ENCODE measurements at places on chromosomes 1 and 21.
A peak's percentile ranks its signal among the peaks of the same experiment; 100 is the strongest.

DNA sequence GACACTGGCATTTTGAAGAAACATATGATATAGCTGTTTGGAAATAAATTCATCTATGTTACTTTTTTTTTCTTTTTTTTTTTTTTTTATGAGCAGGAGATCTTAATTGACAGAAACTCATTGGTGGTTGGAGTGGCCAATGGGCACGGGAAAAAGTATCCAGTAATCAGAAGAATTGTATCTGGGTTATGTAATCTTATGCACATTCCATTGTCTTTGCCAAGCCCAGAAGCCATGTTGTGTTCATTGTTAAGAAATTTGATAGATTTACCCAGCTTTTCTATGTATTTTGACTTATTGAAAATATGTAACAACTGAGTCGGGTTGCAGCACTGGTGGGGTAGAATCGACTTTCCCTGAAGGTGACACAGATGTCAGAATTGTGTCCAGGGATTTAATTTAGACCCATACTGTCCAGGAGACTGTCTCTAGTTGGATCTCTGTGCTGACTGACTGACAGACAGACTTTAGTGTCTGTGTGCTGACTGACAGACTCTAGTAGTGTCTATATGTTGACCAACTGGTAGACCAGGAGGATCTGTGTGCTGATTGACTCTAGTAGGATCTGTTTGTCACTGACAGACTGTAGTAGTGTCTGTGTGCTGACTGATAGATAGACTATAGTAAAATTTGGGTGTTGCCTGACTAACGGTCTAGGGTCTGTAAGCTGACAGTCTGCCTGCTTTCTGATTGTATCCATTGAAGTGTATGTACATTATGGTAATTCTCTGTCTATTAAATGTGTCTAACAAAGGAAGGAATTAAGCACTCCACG, 12.3 kb upstream of the C4BPB start:
- DNase-seq, result no peak

GRCh38 chr21:38351961-38352521, 95.2 kb downstream of the KCNJ15 start:
- DNase-seq, result peak; percentile 17

DNA sequence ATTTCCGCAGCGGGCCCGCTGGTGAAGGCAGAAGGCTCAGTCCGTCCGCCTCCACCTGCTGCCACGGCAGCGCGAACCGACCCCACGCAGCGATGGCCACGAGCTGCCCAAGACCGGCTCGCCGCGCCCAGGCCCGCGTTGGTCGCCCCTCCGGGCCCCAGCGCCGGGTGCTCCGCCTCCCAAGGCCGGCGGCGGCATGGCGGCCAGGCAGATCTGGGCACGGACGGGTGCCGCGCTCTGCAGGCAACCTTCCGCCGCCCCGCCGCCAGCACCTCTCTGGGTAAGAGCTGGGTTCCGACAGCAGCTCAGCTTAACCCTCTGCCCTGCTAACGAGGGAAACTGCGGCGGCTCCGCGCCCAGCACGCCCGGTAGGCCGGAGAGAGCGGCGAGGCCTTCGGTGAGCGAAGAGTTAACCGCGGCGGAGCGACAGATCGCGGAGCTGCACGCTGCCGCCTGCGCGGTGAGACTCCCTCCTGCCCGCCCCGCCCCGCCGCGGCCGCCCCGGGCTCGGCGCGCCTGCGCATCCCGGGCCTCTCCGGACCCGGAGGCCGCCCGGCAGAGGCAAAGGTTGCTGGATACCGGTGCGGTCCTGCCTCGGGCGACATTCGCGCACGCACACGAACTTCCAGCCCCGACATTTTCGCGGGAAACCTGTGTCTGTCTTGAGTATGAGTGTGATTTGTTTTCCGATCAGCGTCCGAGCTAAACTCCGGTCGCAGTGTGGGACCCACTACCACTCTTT, at the start of gene C1orf53:
Gene C1orf53, plus strand, starts transcription at position 177 of the 742 bp plus-strand sequence. Its CDS starts 20 bp downstream, at position 197.
- peak; percentile 38 for DNase-seq

DNA sequence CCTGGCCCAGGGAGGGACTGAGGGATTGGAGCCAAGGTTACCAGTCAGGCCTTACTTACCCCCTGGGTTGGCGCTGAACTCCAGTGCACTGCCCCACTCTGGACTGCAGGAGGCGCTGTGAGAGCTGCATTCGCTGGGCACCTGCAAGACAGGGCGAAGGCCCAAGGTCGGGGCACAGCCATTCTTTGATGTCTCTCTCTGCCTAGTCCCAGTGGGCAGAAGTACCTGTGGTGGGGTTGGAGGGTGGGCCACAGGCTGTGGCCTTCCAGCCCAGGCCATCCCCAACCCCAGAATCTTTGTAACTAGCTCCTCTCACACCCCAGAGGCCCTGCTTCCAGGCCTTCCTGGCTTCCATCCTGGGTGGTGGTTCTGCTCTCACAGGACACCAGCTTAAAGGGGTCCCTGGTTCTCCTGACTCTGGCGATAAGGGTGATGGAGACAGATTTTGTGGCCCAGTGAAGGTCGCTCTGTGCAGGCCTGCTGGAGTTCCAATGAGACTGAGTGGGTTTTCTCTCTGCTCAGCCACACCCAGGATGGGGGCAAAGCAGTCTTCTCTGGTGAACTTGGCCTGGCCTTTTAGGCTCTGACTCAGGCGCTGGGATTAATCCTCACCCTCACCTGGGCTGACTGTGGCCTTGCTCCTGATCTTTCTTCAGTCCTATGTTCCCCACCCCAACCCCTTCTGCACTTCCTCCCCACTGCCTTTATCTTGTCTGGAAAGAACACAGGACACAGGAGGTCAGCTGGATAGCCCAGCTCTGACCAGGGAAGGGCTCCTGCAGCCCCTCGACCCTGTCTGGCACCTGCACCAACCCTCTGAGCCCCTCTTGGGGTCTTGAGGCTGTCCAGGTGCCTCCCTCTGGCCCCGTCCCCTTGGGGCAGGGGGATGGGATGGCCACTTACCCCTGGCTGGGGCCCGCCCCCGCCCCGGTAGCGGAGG, 954 bp downstream of the MYOG start:
- DNase-seq, result no peak

- DNase-seq, result no peak
These were observed 82.1 kb downstream of the KCND3 start for GRCh38 chr1:111907321-111907720.

DNA sequence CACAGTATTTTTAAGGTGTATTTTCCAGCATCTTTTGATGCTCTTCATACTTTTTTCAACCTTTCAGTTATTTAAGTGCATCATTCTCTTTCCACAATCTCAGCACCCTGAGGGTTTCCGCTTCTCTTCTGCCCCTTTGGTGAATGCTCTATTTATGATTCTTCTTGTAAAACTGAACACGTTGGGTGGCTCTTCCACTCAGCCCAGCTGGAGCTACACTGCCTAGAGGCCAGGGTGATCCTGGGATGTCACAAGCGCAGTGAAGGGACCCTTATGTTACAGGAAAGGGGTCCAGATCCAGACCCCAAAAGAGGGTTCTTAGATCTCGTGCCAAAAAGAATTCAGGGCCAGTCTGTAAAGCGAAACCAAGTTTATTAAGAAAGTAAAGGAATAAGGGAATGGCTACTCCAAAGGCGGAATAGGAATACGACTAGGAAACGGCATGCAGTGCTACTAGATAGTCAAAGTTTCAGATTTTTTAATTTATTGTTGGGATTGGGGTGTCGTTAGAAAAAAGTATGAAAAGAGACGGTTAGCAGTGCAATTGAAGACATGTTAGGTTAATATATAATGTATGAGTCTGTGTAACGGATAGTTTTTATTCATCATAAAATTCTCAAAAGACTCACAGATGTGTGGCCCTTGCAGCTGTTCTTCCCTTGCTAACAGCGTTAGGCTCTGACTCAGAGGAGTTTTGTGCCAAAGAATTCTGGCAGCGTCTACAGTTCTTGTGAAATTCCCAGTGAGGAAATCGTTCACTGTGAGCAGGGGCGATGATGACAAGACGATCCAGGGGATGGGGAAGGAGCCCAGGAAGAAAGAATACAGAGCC, 14.4 kb upstream of the ERVH48-1 start:
- DNase-seq, result no peak

- no peak for DNase-seq
These were observed 20.6 kb downstream of the ABL2 start for GRCh38 chr1:179208681-179209477.

GRCh38 chr1:172203135-172203823, 217.2 kb upstream of the C1orf105 start:
- DNase-seq, result no peak

- no peak for DNase-seq
These were observed 28.0 kb downstream of the TAF5L start for GRCh38 chr1:229597877-229598276.

DNA sequence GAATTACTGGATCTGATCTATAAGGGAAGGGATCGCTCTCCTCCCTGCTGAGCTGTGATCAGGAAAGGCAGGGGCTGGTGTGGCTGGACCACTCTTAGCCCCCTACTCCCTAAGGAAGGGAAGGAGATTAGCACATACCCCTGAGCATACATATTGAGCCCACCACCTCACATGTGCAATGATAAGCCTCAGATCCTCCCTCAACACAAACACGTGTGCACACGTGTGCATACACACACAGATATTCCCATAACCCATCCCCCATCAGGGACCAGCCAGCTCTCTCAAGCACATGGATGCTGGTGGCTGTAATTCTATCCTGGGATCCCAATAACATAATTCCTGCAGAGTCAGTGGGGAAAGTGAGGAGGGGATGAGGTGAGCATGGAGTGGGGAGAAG, 21.2 kb downstream of the SYT2 start:
- no peak for DNase-seq

- DNase-seq, result no peak
These were observed 168.1 kb upstream of the SNX7 start for GRCh38 chr1:98493469-98493868.

DNA sequence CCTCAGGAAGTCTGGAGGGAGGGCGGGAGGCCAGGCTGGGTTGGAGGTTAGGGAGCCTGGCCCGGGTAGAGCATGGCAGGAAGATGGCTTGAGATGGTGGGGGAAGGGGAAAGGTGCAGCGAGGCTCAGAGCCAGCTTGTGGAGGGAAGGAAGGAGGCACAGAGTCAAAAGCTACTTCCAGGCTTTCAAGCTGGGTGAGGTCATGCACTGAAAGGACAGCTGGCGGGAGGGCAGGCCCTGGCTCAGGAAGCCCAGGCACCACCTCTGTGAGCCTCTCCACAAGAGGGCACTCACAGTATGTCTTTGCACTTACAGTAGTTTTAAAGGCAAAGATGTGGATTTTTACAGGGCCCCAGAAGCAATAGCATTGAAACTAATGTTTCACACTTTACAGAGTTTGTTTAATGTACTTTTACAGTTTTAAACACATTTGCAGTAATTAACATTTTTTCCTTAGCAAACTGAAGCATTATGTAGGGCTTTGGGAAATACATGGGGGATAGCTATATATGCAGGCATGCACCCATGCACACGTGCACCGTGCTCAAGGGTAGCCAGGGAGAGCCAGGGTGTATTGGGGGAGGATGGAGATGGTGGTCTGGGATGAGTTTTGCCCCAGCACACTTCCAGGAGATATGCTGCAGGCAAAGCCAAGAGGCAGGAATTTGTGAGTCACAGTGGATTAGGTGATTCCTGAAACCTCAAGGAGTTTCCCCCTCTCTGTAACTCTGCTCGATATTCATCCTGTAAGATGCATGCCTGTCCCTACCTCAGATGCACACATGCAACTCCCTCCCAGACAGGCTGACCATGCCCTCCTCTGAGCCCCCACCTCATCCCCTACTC, 6.1 kb upstream of the ADAM15 start:
- DNase-seq, result no peak

DNA sequence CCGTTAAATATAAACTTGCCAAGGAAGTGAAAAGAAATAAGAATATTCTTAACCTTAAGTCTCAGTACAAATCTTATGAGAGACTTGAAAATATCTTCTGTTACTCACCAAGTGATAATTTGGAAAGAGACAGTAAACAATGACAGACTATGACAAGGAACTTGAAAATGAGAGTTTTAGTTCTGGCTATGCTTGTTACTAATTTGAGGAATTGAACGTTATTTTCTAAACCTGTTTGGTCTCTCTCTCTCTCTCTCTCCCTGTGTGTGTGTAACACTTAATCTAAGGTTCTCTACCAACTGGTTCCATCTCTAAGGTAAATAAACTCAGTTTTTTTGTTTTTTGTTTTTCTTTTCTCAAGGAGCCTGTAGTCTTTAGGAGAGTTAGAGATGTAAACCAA, 161.8 kb downstream of the AMY1C start:
- no peak for DNase-seq

DNA sequence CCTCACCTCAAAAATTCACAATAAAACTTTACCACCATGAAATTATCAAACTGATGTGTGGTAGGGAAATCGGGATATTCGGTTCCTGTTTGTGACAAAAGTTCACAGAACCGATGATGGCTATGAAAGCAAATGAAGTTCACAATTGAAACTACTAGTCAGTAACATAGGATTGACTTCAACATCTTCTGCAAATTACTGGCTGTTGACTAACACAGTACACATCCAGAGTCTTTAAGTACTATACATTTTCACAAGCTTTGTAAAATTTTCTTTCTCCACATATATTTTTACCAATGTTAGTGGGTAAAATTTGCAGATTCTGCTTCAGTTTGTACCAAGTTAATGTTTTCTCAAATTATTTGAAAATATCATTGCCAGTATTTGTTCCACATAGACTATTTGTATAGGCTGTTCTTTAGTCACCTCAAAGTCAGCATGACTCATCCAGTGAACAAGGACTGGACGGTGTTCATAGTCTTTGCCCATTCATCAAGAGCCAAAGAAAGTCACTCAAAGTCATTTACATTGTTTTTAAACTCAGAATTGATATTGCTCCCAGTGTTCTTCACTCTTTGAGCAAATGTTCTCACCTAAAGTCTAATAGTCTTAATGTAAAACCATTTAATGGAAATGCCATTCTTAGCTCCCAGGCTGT, 213.4 kb downstream of the USP25 start:
- DNase-seq, result no peak

DNA sequence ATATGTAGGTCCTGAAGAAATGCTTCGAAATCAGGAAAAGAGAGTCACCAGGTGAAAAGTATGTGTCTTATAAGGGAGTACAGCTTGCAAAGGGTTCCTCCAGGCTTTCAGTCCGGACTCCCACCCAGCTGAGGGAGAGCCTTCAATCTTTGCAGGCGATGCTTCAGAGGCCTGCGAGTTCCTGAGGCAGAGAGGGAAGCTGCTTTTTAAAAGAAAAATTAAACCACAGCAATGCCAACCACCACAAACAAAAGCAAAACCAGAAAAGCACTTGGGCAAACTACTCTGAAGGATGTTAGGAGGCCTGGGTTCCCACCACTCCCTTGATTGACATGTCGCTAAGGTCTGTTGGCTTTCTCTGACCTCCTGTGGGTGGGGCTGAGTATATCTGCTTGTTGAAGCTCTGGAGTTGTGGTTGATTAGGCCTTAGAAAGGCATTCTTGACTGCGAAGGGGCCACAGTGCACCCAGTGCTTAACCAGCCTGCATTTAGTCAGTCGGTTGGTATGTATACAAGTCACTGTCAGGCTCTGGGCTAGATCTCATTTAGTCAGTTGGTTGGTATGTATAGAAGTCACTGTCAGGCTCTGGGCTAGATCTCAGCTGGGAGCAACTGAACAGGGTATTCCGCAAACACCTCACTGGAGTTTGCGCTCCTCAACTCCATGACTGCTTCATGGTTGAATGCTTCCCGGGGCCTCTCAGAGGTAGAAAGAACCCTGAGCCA, 1.2 kb downstream of the NIPAL3 start:
- DNase-seq, result no peak

- DNase-seq, result no peak
These were observed 8.3 kb upstream of the ESRRG start for GRCh38 chr1:216731562-216731961.
